ENCODE measurements at places on chromosomes 5 and 9.
A peak's percentile ranks its signal among the peaks of the same experiment; 100 is the strongest.

- DNase-seq = no peak
Measured at GRCh38 chr5:6598351-6598900, 34.4 kb downstream of the NSUN2 start.

GRCh38 chr5:147530530-147531389 lies 20.9 kb upstream of the DPYSL3 start:
- DNase-seq = no peak

DNA sequence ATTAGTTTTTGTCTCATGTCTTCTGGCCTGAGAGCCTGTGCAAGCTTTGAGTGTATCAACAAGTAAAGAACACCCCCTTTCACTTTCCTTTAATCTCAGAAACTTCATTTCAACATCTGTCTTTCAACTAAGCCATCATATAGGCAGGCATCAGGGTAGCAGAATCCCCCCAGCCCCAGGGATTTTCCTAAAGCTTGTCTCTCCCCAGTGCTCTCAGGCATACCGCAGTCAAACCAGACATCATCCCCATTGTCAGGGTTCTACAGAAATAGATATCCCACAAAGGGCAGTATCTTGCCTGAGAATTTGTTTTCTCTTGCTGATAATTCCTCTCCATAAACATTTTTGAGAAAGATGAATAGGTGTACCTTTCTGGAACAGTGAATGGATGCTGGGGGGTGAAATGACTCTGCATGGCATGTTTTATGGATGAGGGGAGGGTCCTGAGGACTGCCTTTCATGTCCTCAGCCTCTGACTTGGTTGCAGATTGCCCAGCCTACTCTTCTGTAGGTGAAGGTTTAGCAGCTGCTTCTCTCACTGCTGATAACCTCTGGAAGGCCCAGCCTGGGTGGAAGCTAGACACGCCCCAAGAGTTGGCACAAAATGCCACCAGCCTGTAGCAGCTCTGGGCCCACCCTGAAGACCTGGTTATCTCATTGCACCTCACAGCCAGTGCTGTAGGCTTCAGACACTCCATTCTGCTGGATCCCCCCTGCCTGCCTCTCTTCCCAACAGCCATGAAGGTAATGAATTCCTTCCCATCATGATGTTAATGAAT lies 20.5 kb upstream of the SHB start:
- no peak for DNase-seq

DNA sequence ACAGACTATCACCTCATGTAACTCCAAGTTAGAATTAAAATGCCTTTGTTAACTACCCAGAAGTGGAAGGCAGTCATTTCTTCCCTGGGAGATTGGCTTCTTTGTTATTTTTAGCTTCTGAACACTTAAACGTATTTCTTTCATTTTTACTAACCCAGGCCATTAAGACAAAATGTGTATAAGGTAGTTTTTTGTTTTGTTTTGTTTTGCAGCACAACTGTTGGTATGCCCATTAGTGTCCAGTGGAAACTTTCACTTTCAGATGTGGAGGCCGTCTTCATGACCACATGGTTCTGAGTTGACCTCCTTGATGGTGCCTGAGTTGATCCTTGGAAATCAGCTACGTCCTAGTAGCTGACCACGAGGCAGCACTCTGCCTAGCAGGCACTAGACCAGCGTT lies 264.6 kb upstream of the ZNF608 start:
- DNase-seq = no peak

- DNase-seq = no peak
Measured at GRCh38 chr9:133374612-133375115, 1.2 kb downstream of the SURF4 start.

GRCh38 chr5:90813392-90813791 lies 254.8 kb downstream of the ADGRV1 start:
- no peak for DNase-seq

DNA sequence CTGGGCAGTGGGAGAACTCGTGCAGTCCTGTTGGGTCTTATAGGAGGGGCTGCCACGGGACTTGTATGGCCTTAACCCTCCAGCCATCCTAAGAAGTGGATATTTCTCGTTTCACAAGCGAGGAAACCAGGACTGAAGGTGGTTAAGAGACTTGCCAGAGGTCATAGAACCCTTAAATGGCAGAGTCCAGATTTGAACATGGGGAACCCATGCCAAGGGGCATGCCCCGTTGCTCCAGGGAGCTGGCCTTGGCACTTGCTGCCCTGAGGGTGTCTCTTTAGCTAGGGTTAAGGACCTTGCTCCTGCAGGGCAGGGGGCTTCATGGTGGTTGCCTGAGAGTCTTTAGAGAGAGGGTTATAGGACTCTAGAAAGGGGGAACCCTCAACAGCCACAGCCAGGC lies 63.4 kb downstream of the DAB2IP start:
- DNase-seq = no peak

GRCh38 chr5:65125591-65126541 lies 355.9 kb downstream of the ADAMTS6 start:
- DNase-seq = peak; percentile 9

GRCh38 chr5:125536095-125536494 lies 789.7 kb upstream of the ZNF608 start:
- no peak for DNase-seq

DNA sequence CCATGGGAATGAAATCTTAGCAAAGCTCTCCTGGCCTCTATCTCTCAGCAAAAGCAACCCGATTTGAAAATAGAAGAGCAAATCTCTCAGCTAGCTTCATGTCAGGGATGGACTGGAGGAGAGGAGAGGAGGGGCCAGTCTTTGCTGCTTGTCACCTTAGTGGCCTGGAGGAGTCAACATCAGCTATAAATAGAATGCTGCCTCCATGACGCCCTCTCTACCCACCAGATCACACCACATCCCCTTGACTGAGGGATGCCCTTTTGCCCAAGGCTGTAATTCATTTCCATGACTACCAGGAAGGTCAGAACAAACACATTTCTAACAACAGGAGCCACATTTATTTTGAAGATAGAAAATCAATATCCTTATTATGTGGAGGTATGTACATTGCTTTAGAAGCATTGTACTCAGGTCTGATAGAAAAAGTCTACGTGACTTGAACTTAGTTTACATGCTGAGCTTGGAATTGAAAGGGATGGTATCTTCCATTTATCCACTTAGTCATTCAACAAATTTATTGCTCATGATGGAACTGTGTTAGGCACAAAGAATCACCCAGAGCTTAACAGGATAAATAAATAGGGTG lies 92.4 kb upstream of the LIFR start:
- DNase-seq = no peak

GRCh38 chr9:124399323-124399967 lies 15.8 kb downstream of the PSMB7 start:
- DNase-seq = no peak

- no peak for DNase-seq
Measured at GRCh38 chr5:25688156-25688555, 1043.4 kb upstream of the CDH10 start.

- DNase-seq = no peak
Measured at GRCh38 chr9:82572146-82572545, 490.8 kb downstream of the RASEF start.

DNA sequence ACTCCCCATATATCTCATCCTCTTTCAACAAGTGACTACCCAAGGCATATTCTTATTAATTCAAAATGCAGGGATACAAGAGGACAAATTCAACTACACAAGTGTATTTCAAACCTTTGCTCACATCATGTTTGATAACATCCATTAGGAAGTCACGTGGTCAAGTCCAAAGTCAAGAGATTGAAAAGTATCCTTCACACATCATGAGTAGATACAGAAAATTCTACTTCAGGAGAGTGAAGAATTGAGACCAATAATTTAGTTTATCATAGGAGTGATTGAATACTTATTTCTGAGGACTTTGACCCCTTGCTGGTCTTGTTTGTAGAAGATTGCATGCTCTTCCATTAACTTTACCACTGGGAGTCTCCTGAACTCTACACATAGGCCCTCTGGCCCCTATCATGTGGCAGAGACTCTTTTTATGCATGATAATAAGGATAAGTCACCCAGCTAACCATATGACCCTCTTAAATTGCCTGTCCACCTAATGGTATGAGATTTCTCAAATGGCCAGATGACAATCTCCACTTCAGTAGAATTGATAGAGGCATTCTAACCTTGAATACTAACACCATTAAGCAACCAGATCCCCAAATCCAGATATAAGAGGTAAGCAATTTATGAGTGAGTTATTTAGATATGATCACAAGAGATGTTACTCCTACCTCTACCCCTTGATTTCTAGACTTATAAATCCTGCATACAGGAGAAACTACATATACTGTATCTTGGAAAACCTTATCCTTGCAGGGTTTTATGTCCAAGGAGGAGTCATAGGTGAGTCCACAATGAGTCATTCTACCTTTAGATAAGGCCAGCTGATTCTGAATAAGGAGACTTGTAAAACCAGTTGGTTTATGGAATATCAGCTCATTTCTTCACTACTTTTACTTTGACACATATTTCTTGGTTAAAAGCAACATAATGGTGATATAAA lies 26.6 kb upstream of the SLC46A2 start:
- DNase-seq = no peak

GRCh38 chr5:173753307-173754168 lies 134.6 kb upstream of the CPEB4 start:
- no peak for DNase-seq

GRCh38 chr9:124797343-124798103 lies 20.6 kb downstream of the OLFML2A start:
- DNase-seq = no peak

- no peak for DNase-seq
Measured at GRCh38 chr5:163529698-163530097, 24.3 kb downstream of the MAT2B start.

DNA sequence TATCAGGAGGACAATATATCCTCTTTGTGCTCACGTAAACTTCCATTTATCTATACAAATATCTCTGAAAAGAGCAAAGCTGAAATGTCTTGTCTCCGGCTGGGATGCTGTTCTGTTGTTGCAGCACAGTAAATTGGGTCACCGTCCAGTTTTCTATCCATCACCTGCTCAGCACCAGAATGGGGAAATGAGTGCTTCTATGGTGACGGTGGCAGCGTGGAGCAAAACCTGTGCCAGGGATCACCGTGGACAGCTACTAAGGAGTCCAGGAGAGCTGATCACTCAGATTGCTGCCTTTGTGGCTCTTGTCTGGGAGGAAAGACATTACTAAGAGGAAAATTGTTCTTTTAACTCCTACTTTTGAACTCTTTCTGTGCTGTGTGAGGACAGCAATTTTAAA lies 531.6 kb downstream of the PSAT1 start:
- no peak for DNase-seq

GRCh38 chr5:103834216-103834615 lies 271.6 kb upstream of the NUDT12 start:
- no peak for DNase-seq

GRCh38 chr5:81006947-81007636 lies 46.9 kb downstream of the RASGRF2 start:
- DNase-seq = no peak

DNA sequence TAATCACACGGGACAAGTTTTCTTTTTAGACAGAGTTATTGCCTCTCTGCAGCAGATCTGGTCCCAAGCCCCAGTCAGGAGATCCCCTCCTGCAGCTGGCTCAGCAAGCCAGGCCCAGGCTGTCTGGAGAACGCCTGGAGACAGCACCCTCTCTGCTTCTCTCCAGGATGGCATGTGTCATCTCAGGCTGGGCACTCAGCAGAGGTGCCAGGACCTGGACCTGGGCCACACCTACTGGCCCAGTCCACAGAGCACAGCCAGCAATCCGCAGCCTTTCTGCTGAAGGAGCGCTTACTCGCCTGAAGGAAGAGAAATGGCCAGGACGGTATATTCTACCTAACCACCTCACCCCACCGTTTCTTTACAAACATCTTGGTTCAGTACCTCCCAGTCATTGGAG lies 4.7 kb upstream of the TBC1D9B start:
- no peak for DNase-seq

DNA sequence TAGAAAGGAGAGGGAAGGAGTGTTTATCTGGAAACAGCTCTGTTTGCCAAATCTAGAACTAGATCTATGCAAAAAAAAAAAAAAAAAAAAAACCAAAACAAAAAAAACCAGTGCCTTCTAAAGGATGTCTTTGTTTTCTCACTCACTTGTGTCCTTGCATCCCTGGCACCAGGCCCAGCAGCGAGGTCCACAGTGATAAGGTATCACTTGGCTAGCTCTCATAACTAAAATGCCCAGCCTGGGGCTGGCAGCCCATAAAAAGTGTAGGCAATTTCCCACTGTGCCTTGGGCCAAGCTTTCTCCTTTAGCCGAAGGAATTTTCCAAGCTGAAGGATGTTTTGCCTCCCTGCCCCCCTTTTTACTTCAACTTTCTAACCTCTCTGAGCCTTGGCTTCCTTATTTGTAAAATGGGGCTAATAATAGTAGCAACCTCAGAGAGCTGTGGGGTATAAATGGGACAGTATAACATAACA lies 20.8 kb downstream of the RGS3 start:
- DNase-seq = no peak

DNA sequence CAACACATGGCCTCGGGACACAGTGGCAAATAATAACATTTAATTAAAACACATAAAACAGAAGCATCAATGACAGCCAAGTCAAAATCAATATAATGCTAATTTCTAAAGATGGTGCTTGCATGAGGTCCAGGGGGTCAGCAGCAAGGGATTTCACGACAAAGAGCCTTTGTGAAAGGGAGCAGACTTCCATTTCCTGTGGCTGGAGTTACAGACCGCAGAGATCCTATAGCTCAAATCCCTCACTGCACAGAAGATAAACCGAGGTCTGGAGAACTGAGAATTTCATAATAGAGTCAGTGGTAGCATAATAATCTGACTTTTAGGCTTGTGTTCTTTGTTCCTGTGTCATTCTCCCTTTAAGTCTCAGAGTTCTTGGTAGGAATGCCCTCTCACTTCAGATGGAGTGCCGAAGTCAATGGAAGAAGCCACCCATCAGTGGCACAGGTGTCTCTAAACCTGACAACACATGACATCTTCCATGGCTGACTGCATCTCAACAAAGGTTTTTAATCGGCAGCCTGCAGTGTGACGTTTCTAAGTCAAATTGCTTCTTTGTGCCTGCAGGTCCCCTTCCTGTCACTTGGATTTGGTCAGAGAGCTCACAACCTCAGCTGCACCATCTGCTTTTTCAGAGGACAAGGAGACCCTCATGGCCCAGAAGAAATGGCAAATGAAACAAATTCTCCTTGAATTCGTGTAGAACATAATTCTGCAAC lies 67.4 kb downstream of the CARTPT start:
- no peak for DNase-seq

GRCh38 chr5:89981878-89982773 lies 427.4 kb downstream of the CETN3 start:
- DNase-seq = no peak

- DNase-seq = no peak
Measured at GRCh38 chr9:120712539-120713031, 1.7 kb downstream of the MEGF9 start.

DNA sequence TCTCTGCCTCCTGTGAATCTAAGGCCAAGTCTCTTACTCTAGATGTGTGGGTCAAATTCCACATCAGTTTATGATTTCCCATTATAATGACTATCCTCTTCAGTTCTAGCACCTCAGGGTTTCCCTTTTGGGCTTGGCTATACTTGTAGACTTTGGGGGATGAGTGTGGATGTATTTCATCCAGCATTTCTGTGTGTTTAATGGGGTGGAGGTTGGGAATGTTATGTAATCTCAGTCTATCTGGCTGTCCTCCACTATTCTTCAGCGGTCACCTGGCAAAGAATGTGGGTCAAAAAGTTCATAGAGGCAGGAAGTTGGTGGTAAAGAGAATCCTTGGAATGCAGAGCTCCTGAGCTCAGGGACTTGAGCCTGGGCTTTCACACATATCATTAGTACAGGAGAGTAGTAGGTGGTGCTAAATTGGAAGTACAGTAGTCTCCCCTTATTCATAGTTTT lies 64.9 kb downstream of the CFAP95 start:
- DNase-seq = no peak

- no peak for DNase-seq
Measured at GRCh38 chr9:6631207-6631512, 14.4 kb downstream of the GLDC start.
